ENCODE measurements at places on chromosomes 3 and 15. TPM values are rescaled to one million over a fixed set of nuclear protein-coding genes. Genes with fewer than 3 reads are reported as not detected.

The PLXNB1 gene
- 23.6 TPM for total RNA-seq

The AKAP13 gene
- total RNA-seq, result 96.4 TPM

The C3orf85 gene
- total RNA-seq, result not detected

The CDC25A gene
- total RNA-seq, result 3.7 TPM

The TEX55 gene
- total RNA-seq, result not detected

The GRAMD2A gene
- 1.0 TPM for total RNA-seq

The P2RY13 gene
- total RNA-seq, result not detected

The OR5K2 gene
- not detected for total RNA-seq

The EPHA3 gene
- total RNA-seq, result 0.26 TPM

The KIF23 gene
- 26.5 TPM for total RNA-seq

The ADIPOQ gene
- total RNA-seq, result not detected

The GOLGA8N gene
- total RNA-seq, result 5.7 TPM

The ACKR2 gene
- total RNA-seq, result 0.32 TPM

The MINAR1 gene
- 1.2 TPM for total RNA-seq

The MAPKBP1 gene
- total RNA-seq, result 17.1 TPM

The UTS2B gene
- total RNA-seq, result 0.52 TPM

The LRTM1 gene
- not detected for total RNA-seq

The CPNE9 gene
- not detected for total RNA-seq

The VGLL3 gene
- total RNA-seq, result 15.7 TPM

The NPRL2 gene
- 15.8 TPM for total RNA-seq

The GPR149 gene
- not detected for total RNA-seq

The FBN1 gene
- total RNA-seq, result 1,426 TPM

The MORC1 gene
- total RNA-seq, result not detected

The CSPG5 gene
- total RNA-seq, result 0.11 TPM

The STRA6 gene
- total RNA-seq, result 0.39 TPM

The CPEB1 gene
- 36.4 TPM for total RNA-seq

The MUSTN1 gene
- not detected for total RNA-seq

The DAZL gene
- not detected for total RNA-seq

The KCNMB2 gene
- not detected for total RNA-seq

The GOLGA6L7 gene
- total RNA-seq, result not detected

All from articular chondrocyte of knee joint (primary cell).